Stimulated activated CD8-positive, alpha-beta memory T cell treated with anti-CD3 and anti-CD28 coated beads, Interleukin-4, amount 100 ng/mL, for 1 hour (primary cell): ENCODE measurements at places on chromosomes 7 and 10.

DNA sequence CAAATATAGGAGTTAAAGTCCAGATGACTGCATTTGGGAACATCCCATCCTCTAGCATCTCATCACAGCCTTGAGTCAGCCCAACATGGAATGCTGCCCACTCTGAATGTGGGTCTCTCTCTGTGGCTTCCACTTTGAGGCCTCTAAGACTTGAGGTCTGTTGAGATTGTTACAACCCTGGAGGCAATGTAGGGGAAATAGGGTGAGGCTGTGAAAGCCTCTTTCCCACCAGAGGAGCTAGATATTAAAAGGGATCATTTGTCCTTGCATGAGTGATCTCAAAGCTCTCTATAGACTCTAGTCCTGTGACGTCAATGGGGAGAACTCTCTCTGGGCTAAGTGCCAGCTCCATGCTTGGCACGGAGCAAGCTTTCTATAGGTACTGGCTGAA lies 6.4 kb upstream of the GOLGA7B start:
- no peak for DNase-seq

DNA sequence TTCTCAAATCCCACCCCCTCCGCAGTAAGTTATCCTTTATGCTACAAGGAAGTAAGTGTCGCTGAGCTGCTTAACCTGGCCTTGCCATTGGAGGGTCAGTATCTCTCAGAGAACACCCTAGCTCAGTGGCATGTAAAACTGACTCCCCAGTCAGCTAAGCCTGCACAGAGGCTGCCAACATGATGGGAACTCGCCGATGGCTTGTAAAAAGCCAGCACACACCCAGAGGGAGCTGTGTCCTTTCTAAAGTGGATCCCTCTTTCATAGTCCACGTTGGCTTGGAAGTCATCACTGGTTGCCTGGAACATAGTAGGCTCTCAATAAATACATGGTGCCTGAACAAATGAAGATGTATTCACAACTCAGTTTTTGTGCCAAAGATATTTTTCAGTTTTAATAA lies 249.1 kb upstream of the YAE1 start:
- DNase-seq = no peak

DNA sequence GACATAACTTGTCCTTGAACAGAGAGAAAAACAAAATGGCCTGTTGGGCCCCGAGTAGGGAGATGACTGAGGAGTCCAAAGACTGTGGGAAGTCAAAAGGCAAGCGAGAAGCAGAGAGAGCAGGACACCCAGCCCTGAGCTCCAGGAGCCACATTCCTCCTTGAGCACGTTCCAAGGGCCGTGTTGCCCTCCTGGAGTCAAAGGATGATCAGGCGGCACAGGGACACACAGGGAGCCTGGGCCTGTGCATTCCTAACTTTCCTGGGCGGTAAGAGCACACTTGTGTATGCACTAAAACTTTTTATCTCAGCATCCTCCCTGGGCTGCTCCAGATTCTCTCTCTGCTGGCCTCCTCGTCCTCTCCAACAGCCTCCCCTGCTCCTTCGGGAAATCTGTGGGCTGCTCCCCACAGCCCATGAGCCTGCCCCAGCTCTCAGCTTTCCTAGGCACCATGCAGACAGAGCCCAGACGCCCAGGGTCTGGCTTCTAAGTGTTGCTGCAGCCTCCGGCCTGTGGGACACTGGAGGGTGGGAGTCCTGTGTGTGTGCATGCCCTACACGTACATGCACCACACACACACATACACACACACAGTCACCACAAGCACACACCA lies 281.8 kb downstream of the POU6F2 start:
- no peak for DNase-seq

DNA sequence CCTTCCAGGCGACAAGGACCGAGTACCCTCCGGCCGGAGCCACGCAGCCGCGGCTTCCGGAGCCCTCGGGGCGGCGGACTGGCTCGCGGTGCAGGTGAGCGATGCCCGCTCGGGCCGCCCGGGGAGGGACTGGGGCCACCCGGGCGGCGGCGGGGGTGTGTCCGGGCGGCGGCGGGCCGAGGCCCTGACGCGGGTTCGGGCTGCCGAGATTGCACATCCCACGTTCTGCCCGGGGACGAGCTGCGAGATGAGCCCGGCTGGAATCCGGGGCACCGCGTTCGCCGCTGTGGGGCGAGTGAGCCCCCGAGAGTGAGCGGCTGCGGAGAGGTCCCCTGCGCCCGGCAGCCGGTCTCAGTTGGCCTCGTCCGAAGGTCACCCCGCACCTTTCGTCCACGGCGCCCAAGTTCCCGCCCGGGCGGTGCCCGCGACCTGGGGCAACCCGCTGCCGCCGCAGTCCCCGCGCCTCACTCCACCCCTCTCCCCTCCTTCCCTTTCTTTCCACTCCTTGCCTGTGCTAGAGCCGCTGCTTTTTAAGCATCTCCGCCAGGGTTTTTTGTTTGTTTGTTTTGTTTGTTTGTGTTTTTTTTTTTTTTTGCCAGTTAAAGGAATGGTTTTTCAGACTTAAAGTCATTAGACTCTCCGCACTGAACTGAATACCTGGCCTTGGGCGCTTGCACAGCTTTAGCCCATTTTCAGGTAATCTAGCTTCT lies 515 bp downstream of the RALA start:
- no peak for DNase-seq

- DNase-seq = no peak
These were observed 20.4 kb downstream of the GNG11 start for GRCh38 chr7:93941945-93942344.

GRCh38 chr7:155237297-155237696 lies 60.4 kb upstream of the INSIG1 start:
- no peak for DNase-seq

DNA sequence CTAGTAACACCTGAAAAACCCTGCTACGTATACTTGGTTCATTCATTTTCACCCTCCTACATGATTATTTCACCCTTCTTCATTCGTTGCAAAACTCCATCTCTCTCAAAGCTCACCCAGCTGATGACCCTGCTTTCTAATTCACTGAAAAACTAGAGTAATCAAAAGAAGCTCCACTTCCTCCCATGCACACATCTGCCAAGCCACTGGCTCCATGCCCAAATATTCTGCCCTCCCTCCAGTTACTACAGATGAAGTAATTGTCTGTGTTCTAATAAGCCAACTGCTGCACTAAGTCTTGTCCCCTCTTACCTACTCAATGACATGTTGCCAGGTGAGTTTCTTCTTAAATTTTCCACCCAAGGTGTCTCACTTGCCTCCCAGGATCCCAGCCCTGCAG lies 96.9 kb upstream of the CCDC71L start:
- no peak for DNase-seq

DNA sequence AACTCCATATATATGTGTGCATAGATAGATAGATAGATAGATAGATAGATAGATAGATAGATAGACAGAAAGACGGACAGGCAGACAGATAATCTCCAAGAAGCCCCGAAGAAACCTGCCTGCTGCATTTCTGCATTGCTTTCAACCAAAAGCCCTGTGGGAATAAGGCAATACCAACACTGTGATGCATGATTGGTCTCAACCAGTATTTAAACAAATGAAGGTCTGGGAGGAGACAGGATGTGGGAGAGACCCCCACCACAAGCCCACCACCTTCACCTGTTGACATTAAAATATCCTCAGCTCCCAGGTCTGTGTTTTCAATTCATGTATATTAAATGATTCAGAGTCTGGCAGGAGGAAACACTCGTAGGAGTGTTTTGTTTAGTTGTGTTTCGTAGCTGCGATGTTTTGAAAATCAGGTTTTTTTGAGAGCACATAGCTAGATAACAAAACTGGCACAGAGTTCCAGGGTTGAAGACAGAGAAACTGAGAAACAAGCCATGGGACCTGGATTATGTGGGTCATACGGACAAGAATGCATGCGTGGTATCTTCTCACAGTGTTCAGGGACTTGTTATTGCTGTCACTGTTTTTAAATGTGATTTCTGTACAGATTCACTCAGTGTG lies 200.7 kb upstream of the AHR start:
- no peak for DNase-seq

DNA sequence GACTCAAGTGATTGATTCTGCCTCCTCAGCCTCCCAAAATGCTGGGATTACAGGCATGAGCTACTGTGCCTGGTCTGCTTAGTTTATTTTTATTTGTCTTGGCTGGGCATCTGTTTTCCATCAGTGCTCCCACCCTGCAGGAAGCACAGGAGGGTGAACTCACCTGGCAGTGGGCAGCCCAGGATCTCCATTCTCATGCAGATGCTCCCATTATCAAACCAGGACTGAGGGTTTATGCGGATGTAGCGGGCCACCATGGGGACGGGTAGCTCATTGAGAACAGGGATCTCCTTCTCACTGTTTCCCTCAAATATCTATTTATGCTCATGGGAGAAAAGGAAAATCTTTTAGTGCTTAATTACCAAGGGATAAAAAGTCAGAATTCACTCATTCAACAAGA lies 93.8 kb downstream of the CPXM2 start:
- DNase-seq = no peak

DNA sequence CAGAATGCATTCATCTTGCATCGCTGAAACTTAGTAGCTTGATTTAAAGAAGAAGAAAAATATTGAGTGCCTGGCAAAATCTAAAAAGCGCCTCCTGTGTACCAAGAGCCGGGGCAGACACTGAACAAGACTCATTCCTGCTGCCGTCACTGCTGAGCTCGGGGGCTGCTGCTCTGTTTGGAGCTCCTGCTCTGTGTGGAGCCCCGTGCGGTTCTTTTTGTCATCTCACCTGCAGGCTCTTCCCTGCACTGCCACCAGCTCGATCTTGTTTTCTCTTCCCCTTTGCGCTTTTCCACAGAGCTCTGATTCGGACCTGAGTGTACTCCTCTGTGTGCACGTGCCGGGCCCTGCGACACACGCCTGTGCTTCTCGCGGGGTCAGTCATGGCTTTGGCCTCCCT lies 462.1 kb upstream of the DPP6 start:
- no peak for DNase-seq

DNA sequence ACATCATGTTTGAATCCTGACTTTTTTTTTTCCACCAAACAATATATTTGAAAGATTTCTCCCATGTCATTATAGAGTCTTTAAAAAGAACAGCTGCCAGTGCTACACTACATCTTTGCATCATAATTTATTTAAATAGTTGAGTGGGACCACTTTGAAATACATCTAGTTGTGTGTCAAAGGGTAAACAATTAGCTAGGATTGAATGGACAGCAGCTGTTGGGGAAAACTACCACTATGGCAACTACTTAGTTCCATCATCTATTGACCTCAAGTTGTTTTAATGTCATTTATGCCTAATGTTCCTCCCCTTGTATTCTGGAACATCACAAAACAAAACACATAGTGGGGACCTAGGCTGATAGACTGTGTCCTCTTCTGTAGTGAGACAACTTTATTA lies 985.1 kb downstream of the SORCS1 start:
- no peak for DNase-seq
